Left renal pelvis (tissue), 4 donors: ENCODE measurements at places on chromosomes 13 and 19.

DNA sequence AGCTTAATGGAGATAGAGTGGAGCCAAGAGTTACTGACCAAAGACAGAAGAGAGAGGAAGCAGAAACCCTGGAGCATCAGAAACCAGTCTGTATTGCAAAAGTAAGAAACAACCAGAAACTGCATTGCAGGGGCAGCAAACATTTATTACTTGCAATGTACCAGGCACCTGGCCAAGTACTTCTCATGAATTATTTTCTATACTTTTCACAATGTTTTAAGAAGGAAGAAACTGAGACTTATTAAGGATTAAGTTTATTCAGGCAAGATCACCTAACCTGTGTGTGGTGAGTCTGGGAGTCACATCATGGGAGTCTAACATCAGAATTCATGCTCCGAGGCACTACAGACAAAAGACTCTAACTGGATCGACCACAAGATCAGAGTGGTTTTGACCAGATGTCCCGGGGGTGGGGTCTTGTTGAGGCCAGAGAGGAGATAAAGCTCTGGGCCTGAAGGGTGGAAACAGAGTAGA lies 47.4 kb downstream of the TNFRSF19 start:
- no peak for DNase-seq

- DNase-seq: no peak
Observed at GRCh38 chr19:45798995-45799517, 6.4 kb upstream of the DMWD start.

GRCh38 chr13:79812070-79812850 lies 331.3 kb downstream of the NDFIP2 start:
- no peak for DNase-seq

DNA sequence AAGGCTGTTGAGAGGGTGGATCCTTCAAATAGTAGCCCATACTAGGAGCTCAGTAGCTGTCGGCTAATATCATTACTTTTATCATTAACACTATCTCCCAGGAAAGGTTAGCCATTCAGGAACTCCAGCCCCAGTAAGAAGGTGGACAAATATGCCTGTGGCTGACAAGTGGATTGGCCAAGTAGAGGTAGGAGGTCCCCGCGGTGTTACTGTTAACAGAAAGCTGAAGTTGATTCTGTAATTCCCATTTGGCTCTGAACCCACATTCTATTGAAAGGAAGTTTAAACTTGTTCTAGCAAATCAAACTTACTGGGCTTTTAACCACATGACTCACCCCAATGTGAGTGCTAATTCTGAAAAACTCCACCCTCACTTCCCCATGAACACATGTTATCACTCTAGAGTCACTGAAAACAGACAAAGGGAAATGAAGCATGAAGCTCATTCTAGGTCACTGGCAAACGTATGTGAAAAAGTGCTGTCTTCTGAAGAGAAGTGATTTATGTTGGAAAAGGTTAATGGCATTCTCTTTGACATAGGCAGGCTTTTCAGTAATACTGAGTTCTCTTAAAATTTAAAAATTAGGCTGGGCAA lies 273.5 kb downstream of the FGF14 start:
- no peak for DNase-seq

- peak; percentile 62 for DNase-seq
Observed at GRCh38 chr19:5340637-5341447, at the start of gene PTPRS. TSS of gene PTPRS (minus strand) at chr19:5340812. CDS start at chr19:5286140, 54,672 bp downstream.

DNA sequence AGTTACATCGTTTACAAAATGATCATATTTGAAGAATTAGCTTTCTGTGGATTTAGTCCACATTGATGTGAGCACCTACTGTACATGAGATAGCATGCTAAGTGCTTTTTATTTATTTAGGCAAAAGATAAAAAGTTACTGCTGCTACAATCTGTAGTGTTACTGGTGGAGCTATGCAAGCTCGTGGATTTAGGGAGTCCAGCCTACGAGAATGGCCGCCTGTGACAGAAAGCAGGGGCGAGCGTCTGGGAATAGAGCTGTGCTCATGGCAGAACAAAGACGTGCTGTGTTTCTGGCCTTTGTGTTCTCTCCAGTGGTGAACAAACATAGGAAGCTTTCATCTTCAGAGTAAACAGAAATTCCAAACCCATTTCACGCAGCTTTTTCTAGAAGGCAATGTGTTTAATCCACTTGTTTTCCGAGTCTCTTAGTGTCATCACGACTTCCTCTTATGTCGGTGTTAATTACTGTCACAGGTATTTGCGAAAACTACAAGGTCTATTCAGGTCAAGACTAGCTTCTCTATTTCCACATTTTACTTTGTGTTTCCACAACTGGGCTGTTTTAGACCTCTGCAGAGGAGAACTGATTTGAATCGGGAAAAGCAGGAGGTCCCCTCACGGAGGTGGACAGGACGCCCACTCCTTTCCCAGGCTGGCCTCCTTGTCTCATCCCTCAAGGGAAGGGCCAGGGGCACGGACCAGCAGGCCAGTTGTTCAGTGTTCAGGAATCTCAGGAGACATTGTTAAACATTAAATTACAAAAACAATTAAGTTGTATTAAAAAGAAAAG lies 67.3 kb downstream of the ATP11A start:
- DNase-seq: no peak

DNA sequence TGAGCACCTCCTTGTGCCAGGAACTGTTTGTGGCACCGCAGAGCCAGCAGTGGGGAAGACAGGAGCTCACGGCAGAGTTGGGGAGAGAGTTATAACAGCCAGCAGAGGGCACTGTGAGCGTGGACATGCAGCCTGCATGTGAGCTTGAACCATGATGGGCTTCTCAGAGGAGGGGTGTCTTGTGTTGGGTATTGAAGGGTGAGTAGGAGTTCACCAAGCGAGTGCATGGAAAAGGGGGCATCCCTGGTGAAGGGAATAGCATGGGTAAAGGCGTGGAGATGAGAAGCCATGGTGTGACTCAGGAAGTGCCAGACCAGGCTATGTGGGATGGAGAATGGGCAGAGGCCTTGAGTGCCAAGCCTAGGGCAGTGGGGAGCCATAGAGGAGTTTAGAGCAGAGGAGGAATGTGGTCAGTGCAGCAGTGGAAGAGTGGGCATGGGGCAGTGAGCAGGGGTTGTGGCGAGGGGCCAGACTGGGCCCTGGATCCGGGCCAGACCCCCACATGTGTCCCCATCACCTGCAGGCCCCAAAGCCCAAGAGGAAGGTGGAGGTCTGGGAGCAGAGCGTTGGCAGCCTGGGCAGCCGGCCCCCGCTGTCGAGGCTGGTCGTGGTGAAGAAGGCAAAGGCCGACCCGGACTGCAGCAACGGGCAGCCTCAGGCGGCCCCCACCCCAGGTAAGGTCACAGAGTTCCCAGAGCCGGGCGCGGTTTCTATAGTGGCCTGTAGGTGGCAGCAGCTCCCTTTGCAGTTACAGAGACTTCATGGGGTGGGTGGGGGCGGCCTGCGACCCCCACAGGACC lies 11.8 kb upstream of the SHD start:
- no peak for DNase-seq

DNA sequence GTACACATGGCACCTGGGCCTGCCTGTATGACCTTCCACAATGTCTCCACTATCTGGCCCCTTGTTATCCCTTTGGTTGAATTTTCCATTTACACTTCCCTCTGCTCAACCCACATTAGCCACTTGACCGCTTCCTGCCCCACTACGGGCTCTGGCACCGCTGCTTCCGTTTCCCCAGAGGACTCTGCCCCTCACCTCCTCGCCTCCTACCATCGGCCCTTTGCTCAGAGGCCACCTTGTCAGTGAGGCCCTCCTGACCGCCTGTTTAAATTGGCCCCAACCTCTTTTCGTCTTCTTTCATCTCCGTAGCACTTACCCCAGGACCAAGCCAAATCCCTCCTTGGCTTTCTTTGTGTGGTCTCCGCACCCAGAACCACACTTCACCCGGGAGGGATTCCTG lies 47.4 kb downstream of the SOX1 start:
- no peak for DNase-seq

GRCh38 chr19:56547535-56547934 lies 8.8 kb downstream of the ZFP28 start:
- no peak for DNase-seq

DNA sequence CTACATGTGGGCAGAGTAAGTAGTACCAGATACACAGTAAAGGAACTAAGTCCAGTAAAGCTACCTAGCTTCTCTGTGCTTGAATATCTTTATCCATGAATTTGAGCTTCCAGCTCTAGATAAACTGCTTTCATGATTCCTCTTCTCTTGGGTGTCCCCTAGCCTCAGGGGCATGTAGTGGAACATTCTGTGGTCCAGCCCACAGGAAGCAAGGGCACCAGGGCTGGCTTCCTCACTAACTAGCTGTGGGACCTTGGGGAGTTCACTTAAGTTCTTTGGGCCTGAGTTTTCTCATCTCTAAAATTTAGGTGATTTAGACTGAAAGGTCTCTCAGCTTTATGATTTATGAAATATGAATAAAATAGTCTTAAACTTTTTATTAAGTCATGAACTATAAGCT lies 185.7 kb downstream of the KATNAL1 start:
- no peak for DNase-seq
